ENCODE measurements at places on chromosomes 16 and 17.

DNA sequence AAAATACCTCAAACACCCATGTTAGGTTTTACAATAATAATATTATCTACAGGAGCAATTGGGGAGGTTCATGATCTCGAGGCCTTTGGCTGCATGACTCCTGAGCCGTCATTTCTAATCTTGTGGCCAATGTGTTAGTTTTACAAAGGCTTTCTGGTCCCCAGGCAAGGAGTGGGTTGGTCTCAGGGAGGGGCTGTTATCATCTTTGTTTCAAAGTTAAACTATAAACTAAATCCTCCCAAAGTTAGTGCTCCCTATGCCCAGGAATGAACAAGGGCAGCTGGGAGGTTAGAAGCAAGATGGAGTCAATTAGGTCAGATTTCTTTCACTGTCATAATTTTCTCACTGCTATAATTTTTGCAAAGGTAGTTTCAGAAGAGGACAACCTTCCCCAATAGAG lies 9.1 kb upstream of the CCL5 start:
- DNase-seq, result no peak

- no peak for DNase-seq
These were observed 14.1 kb downstream of the ATP2C2 start for GRCh38 chr16:84382396-84382795.

DNA sequence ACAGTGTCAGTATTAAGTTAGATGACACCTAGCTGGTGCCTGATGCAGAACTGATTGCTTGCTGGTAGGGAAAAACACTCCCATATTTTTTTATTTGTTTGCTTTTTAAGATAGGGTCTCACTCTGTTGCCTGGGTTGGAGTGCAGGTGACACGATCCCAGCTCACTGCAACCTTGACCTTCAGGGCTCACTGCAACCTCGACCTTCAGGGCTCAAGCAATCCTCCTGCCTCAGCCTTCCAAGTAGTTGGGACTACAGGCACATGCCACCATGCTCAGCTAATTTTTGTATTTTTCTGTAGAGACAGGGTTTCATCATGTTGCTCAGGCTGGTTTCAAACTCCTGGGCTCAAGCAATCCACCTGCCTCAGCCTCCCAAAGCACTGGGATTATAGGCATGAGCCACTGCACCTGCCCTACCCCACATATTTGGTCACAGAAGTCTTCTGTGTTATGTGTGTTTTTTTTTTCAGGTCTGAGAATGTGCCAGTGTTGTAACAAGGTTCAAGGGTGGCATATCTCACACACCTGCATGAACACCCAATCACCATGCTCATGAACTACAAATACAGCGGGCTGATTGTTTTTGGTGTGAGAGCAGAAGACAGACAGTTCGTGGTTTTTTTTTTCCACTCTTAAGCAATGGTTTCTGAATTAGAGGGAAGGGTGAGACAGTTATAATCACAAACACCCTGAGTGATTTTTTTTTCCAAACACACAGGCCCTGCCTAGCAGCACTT lies 22.8 kb downstream of the SPAG9 start:
- DNase-seq, result no peak

DNA sequence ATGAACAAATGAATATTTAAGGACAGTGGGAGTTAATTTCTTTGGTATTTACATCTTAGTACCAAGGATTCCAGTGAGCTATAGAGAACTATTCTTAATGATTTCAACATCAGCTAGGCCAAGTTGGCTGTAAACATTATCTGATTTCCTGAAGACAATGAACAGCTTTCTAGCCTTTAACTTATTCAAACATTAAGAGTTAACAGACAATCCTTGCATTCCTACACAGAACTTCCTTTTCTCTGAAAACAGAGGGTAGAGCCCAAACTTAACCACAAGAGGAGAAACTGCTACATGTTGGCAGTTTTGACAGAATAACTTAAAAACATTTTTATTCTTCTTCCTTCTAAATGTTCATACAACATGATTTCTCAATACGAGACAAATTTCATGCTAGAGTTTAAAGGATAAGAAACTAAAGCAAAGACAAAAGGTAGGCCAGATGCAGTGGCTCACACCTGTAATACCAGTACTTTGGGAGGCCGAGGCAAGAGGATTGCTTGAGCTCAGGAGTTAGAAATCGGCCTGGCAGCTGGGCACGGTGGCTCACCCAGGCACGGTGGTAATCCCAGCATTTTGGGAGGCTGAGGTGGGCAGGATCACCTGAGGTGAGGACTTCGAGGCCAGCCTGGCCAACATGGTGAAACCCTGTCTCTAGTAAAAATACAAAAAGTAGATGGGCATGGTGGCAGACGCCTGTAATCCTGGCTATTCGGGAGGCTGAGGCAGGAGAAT lies 4.4 kb downstream of the CRLF3 start:
- no peak for DNase-seq

DNA sequence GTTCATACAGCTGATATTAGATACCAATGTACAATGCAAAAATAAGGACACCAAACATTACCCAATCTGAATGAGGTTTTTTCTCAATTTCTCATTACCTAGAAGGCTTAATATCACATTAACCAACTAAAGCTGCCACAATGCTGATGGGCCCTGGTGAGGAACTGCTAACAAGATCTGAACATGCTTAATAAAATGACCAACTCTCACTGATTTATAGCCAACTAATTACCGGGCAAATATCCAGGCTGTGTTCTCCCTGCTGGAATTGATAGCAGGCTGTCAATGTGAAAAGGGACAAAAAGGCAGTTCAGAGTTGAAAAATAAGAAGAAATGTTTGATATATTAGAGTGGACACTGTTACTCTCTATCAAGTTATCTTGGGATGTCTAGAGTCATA lies 124.6 kb downstream of the TOX3 start:
- no peak for DNase-seq

GRCh38 chr17:72613396-72613795 lies 479.1 kb downstream of the SLC39A11 start:
- DNase-seq, result no peak

GRCh38 chr16:8739989-8740704 lies 57.3 kb downstream of the TMEM186 start:
- no peak for DNase-seq
